Naive B cell (primary cell): ENCODE measurements at places on chromosomes 16 and 17. TPM values are rescaled to one million over a fixed set of nuclear protein-coding genes. Genes with fewer than 3 reads are reported as not detected.

Gene EME2
- 0.94 TPM for polyA plus RNA-seq

Gene KRT28
- polyA plus RNA-seq = not detected

GRCh38 chr16:17965133-17965900 lies 371.2 kb downstream of the NPIPA8 start:
- no peak overlapping the region for H3K27ac ChIP-seq
- peaks cover 4% of the 10 kb centered on the region for H3K27me3 ChIP-seq
- DNase-seq = no peak
- H3K4me1 ChIP-seq = peaks cover 6% of the 10 kb centered on the region
- H3K36me3 ChIP-seq = no peaks in the 10 kb centered on the region

DNA sequence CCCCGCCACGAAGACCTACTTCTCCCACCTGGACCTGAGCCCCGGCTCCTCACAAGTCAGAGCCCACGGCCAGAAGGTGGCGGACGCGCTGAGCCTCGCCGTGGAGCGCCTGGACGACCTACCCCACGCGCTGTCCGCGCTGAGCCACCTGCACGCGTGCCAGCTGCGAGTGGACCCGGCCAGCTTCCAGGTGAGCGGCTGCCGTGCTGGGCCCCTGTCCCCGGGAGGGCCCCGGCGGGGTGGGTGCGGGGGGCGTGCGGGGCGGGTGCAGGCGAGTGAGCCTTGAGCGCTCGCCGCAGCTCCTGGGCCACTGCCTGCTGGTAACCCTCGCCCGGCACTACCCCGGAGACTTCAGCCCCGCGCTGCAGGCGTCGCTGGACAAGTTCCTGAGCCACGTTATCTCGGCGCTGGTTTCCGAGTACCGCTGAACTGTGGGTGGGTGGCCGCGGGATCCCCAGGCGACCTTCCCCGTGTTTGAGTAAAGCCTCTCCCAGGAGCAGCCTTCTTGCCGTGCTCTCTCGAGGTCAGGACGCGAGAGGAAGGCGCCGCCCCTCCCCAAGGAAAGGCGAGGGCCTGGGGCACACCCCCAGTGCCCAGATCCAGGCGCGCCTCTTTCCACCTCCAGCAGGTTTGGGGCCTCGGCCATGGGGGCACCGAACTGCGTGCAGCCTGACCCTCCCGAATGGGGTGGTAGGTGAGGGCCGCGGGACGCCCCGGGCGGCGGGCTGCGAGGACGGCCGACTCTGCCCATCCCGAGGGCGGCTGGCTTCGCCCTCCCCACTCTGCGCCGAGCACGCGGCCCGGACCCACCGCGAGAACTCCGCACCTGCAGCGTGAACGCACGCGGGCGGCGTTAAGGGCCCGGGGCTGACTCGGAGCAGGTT lies 664 bp downstream of the HBQ1 start:
- peaks cover 5% of the 10 kb centered on the region for H3K36me3 ChIP-seq
- peaks cover 16% of the 10 kb centered on the region for H3K27me3 ChIP-seq
- peak; percentile 80 for DNase-seq
- peak overlapping the region; percentile 21 for H3K4me3 ChIP-seq
- H3K27ac ChIP-seq = no peak overlapping the region
- H3K4me1 ChIP-seq = peaks cover 5% of the 10 kb centered on the region

DNA sequence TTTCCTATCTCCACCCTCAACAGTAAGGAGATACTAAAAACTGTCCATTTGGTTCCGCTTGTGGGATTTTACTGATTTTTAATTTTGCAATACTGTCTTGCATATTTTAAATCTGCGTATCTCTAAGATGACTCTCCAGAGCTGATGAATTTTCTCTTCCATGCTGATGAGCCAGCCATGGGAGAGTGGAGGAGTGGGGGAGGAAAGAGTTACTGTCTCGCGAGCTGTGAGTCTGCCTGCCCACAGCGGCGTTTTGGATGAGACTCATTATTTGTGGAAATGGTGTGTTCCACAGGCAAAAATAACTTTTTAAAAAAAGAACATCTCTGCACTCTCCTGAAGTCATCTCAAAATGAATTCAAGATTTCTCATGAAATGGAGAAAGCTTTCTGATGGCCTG lies 34.6 kb upstream of the MYOCD start:
- no peaks in the 10 kb centered on the region for H3K4me1 ChIP-seq
- H3K27me3 ChIP-seq = peaks cover 10% of the 10 kb centered on the region
- H3K27ac ChIP-seq = no peak overlapping the region

- no peaks in the 10 kb centered on the region for H3K36me3 ChIP-seq
- H3K27me3 ChIP-seq = no peaks in the 10 kb centered on the region
- no peak for DNase-seq
- H3K27ac ChIP-seq = no peak overlapping the region
- no peaks in the 10 kb centered on the region for H3K4me1 ChIP-seq
- H3K4me3 ChIP-seq = no peak overlapping the region
Measured at GRCh38 chr17:11499881-11500280, 98.4 kb upstream of the DNAH9 start.
